ENCODE measurements at places on chromosomes 13 and 19. TPM values are rescaled to one million over a fixed set of nuclear protein-coding genes. Genes with fewer than 3 reads are reported as not detected.

DNA sequence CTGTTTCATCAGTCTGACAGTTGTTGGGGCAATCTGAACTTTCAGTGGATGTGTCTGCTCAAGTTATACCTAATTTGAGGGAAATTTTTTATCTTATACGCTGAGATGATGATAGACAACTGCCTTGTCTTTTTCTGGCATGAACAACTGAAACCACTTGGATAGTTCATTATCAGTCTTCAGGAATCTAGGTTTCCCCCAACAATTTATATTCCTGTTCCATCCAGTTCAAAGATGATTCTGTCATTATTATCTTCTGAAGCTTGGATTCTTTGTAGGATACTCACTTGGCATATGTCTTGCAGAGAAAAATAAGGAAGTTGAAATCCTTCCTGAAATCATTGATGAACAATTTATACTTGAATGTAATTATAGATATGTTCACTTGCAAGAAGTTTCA, 193.7 kb downstream of the LMO7 start:
- H3K4me3 ChIP-seq = no peak overlapping the region
- DNase-seq = no peak
- H3K4me1 ChIP-seq = no peaks in the 10 kb centered on the region
- H3K27me3 ChIP-seq = no peaks in the 10 kb centered on the region
- peaks cover 5% of the 10 kb centered on the region for H3K36me3 ChIP-seq
- no peak overlapping the region for H3K27ac ChIP-seq

- no peaks in the 10 kb centered on the region for H3K27me3 ChIP-seq
- no peak overlapping the region for H3K27ac ChIP-seq
- no peaks in the 10 kb centered on the region for H3K36me3 ChIP-seq
- no peak overlapping the region for H3K4me3 ChIP-seq
Measured at GRCh38 chr13:21825801-21826200, 154.9 kb downstream of the FGF9 start.

DNA sequence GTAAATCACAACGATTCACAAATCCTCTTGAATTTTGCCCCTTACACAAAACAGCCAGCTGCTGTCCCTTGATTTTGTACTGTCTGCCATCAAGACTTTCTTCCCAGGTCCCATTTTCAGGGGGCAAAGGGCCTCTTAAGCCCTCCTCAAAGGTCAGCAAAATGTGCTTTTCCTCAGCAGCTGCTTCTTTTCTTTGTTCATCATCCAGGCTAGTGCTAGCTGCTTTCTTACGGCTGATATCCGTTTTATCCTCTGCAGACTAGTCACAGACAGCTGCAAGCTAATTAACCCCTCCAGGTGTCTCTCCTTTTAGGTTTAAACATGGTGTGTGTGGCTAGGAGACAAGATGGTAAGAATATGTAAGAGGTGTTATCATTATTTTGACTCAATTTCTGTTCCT, 90.9 kb downstream of the NALCN start:
- no peaks in the 10 kb centered on the region for H3K4me1 ChIP-seq
- no peaks in the 10 kb centered on the region for H3K36me3 ChIP-seq
- no peak overlapping the region for H3K4me3 ChIP-seq

- H3K4me1 ChIP-seq = peaks cover 12% of the 10 kb centered on the region
- H3K27me3 ChIP-seq = no peaks in the 10 kb centered on the region
Measured at GRCh38 chr19:5605362-5605761, 17.2 kb downstream of the SAFB2 start.

GRCh38 chr19:48249502-48250014, 6.2 kb downstream of the CARD8 start:
- peak overlapping the region; percentile 99 for H3K27ac ChIP-seq
- H3K36me3 ChIP-seq = peaks cover 42% of the 10 kb centered on the region
- no peaks in the 10 kb centered on the region for H3K27me3 ChIP-seq
- H3K4me3 ChIP-seq = peak overlapping the region; percentile 94
- DNase-seq = peak; percentile 62

Gene WTIP
- total RNA-seq = 0.86 TPM

GRCh38 chr13:66402066-66402465, 828.1 kb downstream of the PCDH9 start:
- H3K4me1 ChIP-seq = no peaks in the 10 kb centered on the region
- H3K36me3 ChIP-seq = no peaks in the 10 kb centered on the region
- no peak overlapping the region for H3K4me3 ChIP-seq
